ENCODE measurements at places on chromosomes 16 and 17.
A peak's percentile ranks its signal among the peaks of the same experiment; 100 is the strongest.

- no peak for DNase-seq
Observed at GRCh38 chr17:48427598-48427997, 2.4 kb downstream of the SKAP1 start.

DNA sequence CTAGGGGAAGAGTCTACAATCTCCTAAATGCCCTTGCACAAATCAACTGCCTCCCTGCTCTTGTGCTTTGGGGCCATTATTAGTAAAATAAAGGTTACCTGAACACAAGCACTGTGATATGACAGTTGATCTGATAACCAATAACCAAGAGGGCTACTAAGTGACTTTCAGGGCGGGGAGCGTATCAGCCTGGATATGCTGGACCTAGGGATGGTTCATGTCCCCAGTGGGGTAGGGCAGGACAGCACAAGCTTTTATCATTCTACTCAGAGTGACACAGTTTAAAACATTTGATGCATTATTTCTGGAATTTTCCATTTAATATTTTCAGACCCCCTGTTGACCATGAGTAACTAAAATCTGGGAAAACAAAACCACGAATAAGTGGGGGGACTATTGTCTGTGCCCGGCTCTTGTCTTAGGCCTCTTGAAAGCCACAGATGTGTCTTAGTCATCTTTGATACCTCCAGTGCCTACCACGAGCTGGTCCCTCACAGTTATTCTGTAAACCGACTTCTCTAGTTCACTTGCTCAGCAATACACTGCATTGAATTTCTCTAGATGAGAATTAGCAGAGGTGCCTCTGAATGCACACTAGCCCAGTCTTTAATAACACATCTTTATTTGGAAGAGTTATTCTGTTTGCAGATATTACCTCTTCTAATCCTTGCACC lies 94.6 kb upstream of the DHX40 start:
- no peak for DNase-seq

- peak; percentile 85 for DNase-seq
Observed at GRCh38 chr17:6365200-6365943, 69.5 kb downstream of the AIPL1 start.

DNA sequence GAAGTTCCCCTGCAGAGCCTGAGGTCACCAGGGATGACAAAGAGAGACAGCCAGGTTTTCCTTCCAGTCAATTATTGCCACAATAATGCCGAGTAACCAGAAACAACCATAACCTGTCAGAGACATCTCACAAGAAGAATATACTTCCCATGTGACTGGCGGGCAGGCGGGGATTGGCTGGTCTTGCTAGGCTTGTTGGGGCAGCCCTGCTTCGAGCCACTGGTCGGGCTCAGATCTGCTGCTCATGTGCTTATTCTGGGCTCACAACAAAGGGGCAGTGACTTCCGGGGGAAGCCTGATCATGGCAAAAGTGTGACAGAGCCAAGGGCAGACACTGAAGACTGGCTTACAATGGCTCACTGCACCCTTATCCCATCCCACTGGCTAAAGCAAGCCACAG lies 48.1 kb upstream of the IRX6 start:
- DNase-seq: no peak

GRCh38 chr17:82126556-82127314 lies 28.7 kb upstream of the FASN start:
- DNase-seq: no peak

DNA sequence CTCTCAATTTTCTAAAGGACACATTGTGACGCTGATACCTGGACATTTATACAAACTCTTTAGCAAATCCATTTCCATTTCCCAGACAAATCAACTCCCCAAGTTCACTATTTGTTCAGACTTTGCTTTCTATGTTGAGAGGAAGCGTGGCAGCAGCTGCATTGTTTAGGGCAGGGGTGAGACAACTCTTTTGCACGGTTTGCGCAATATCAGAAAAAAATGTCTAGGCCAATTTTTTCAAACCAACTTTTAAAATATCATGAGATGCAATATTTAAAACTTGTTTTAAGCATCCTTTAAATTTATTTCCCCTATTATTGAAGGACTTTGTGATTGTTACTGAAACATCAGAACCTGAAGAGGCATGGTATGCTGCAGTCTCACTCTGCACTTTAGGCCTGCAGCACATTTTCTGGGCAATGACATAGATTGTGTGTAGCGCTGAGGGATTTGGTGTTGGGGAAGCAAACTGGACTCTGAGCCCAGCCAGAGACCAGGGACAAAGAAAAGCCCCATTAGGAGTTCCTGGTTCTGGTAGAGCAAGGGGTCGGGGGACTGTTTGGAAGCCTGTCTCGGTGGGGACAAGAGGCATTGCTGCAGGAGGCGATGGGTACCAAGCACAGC lies 6.4 kb upstream of the CCDC182 start:
- DNase-seq: peak; percentile 77

GRCh38 chr16:31529937-31530312 lies 2.2 kb downstream of the AHSP start:
- no peak for DNase-seq

GRCh38 chr17:67500261-67500660 lies 123.2 kb downstream of the PITPNC1 start:
- no peak for DNase-seq

GRCh38 chr16:80932708-80933095 lies 74.0 kb downstream of the CMC2 start:
- no peak for DNase-seq

DNA sequence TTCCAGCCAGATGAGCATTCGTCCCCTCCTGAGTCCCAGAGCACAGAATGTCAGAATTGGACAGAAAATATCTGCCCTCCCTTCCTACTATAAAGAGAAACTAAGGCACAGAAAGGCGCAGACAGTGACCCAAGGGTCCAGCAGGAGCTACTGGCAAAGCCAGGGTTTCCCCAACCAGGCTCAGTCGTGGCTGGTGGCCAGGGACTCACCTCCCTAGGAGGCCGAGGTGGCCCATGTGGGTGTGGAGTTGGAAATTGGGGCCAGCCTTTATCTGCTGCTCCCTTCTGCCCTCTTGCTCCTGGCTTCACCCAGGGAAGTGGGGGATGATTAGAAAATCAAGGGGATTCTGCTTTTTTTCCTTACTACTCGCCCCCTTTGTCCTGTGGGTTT lies 1.1 kb downstream of the DRC7 start:
- DNase-seq: no peak

DNA sequence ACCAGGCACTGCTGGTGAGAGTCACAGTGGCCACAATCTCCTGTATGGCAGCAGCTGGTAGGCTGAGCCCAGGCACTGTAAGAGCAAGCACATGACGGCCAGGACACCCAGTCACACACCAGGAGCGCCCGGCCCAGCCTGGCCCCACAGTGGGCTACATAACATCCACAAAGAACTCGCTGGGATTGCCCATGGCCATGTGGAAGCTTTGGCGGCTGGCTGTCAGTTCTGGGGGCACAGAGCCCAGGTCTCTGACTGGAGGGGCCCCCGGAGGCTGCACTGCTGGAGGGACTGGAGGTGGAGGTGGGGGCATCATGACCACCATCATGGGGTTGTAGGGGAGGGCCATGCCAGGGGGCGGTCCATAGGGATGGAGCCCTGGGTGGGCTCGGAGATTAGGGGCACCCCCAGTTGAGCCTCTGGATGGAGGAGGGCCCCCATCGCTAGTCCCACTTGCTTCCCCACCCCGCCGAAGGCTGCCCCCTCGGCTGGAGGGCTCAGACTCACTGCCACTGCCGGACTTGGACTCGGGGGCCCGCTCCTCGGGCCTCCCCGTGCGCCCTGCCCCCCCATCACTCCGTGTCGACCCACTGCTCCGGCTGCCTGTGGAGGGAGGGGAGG lies 6.1 kb downstream of the ACADVL start:
- DNase-seq: no peak

DNA sequence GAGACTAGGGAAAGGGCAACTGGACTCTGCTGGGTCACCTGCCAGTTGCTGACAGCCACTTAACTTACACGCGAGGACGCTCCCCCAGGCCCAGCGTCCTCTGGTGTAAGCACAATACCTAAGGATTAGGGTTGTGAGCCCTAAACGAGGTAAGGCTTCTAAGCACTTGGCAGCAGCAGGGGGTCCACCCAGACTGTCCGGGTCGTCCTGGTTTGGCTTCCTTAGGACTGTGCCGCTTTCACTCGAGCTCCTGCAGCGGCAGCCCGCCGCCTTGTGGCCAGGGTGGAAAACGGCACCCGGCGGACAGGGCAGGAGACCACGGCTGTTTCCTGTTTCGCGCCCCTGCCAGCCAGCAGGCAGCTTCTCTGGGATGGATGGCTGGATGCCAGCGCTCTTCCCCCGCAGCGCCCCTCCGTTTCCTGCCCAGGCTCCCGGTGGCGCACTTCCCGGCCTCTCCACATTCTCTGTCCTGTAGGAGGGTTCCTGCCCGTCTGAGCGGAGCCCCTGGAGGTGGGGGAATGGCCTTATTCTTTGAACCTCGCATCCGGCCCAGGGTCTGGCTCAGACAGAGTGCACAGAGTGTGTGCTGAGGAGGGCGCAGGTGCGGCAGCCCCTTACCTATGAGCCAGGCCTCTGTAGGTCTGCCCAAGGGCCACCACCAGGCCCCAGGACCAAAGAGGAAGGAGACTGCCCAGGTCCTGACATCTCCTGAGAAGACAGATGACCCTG lies 47.0 kb upstream of the AMZ2 start:
- peak; percentile 41 for DNase-seq

- DNase-seq: no peak
Observed at GRCh38 chr17:4446326-4447071, 12.8 kb downstream of the SPNS3 start.

DNA sequence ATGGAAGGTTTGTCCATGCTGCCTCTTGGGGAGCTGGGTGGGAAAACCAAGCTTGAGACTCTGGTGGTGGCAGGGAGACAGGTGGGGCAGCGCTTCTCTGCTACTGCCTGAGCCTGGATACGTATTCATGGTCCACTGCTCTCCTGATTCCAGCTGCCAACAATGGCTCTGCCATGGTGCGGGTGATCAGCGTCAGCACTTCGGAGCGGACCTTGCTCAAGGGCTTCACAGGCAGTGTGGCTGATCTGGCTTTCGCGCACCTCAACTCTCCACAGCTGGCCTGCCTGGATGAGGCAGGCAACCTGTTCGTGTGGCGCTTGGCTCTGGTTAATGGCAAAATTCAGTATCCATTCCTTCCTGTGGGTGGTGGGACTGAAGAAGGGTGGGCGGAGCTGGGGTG lies 4.2 kb downstream of the EDC4 start:
- DNase-seq: no peak

DNA sequence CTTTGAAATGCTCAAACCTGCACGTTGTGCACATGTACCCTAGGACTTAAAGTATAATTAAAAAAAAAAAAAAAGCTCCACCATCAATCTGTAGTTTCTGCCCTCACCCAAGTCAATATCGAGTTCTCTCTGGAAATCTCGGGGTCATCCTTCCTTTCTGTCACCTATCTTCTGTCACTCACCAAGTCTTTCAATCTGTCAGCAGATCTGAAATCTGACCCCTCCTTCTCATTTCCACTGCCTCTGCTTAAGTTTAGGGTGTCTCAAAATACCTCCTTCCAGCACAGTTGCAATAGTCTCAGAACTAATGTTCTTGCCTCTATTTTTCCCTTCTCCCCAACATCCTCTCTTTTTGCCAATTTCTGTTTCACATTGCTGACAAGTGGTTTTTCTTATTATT lies 32.3 kb downstream of the FTO start:
- no peak for DNase-seq

DNA sequence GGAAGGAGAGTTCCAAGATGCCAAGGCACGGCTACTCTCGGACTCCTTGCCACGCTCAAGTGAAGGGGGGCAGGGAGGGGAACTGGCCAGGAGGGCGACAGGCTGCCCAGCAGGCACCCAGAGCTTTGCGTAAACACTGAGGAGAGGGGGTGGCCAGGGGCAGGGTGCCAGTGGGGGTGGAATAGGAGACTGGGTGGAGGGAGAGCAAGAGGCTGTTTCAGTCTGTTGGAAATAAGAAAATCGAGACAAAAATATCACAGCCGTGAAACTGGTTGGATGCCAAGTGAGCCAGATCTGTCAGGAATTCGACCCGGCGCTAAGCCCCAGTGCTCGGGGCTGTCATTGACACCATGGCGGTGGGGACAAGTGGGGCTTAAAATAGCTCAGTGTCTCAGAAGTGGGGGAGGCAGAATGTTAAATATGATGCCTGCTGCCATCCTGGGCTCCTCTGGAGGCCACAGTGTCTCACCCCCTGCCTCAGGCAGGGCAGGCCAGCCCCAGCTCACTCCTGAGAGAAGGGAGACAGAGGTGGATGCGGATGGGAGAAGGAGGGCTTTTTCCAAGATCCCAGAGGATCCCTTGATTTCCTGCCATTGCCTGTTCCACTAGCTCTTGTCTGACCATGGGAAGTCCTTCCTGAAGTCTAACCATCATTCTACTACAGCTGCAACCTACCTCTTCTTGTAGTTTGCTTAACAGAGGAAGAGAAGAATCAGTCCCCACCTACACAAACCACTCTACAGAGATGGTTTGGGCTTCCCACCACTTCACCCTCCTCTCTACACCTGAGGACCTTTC lies 9.5 kb downstream of the PNMT start:
- no peak for DNase-seq

GRCh38 chr17:70987867-70988340 lies 818.6 kb downstream of the KCNJ2 start:
- no peak for DNase-seq

- peak; percentile 70 for DNase-seq
Observed at GRCh38 chr17:14746822-14747602, 446.1 kb downstream of the HS3ST3B1 start.

DNA sequence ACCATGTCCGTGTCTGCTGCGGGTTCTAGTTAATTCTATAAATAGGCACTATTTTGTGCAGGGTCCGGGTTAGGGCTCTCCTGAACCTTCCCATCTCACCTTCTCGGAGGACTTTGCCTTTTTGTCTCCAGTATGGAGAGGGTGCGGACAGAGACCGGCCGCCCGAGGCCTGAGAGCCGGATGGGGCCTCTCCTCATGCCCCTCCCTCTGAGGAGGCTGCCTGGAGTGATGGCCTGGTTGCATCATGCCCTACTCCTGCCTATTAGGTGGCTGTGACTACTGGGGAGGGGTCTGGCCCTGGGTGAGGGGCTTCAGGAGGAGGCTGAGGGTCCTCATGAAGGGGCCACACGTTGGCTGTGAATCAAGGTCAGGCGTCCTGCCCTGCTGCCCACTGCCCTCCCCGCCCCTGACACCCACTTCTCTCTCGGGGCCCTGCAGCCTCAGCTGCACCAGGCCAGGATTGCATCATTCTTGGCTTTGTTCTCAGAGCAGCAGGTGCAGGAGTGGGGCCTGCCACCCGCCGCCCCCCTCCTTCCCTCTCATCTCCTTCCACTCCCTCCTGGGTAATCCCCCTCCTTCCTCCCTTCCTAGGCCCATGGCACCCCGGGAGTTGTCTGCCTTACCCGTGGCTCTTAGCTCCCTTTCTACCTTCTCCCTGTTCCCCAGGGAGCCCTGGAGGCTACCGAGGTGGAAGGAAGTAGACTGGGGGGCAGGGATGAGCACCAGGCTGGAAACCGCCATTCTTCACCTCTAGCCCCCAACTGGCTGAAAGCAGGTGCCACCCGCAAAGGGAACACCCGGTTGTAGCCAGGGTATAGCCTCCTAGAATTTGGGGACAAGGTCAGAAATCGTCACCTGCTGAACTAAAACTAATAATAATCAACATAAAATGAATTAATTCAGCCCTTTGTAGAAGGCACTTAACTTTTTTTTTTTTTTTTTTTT lies 12.7 kb upstream of the ARHGAP23 start:
- peak; percentile 74 for DNase-seq

DNA sequence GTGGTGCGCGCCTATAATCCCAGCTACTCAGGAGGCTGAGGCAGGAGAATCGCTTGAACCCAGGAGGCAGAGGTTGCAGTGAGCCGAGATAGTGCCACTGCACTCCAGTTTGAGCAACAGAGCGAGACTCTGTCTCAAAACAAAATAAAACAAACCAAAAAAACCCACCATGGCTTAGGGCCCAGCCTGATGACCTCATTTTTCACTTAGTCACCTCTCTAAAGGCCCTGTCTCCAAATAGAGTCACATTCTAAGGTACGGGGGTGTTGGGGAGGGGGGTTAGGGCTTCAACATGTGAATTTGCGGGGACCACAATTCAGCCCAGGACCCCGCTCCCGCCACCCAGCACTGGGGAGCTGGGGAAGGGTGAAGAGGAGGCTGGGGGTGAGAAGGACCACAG lies 1.4 kb upstream of the STH start:
- no peak for DNase-seq
